Left renal pelvis (tissue), 4 donors: ENCODE measurements at places on chromosomes 13 and 19.

GRCh38 chr13:42992764-42993122, 702 bp upstream of the EPSTI1 start:
- DNase-seq, result no peak

- DNase-seq, result no peak
These were observed 261 bp downstream of the FARP1 start for GRCh38 chr13:98143157-98143553.

GRCh38 chr19:38033658-38034491, 126.9 kb downstream of the SIPA1L3 start:
- no peak for DNase-seq

DNA sequence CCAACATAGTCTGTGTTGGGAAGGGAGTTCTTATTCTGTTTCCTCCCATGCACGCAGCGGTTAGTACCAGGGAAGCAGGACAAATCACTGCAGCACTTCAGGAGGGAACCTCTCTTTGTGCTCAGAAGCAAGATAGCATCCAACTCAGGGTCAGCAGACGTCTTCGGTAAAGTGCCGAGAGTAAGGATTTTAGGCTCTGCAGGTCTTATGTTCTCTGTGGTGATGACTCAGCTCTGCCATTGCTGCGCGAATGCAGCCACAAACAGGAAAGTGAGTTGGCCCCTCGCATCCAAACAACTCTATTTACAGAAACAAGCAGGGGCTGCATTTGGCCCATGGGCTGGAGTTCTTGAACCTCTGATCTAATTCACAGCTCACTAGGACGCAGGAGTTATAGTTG, 122.1 kb upstream of the SPATA13 start:
- DNase-seq, result no peak

- no peak for DNase-seq
These were observed 45.2 kb downstream of the MLLT1 start for GRCh38 chr19:6234527-6234926.
